ENCODE measurements at places on chromosomes 2 and 18.

DNA sequence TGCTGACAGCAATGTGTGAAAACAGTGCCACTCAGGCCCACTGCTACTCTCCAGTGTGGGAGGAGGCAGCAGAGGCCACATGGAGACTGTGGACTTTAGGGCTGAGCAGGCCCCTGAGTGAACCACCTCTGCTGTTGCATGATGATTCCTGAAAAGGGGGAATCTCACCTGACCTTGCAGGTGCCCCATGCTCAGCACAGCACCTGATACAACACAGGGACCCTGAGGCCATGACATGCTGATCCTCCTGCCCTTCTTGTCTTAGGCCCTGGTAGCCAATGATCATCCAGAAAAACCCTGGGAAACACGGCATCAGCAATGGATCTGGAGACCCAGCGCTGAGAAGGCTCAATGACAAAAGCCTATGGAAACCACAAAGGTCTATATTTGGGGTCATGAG lies 446.8 kb upstream of the MYT1L start:
- DNase-seq, result no peak

DNA sequence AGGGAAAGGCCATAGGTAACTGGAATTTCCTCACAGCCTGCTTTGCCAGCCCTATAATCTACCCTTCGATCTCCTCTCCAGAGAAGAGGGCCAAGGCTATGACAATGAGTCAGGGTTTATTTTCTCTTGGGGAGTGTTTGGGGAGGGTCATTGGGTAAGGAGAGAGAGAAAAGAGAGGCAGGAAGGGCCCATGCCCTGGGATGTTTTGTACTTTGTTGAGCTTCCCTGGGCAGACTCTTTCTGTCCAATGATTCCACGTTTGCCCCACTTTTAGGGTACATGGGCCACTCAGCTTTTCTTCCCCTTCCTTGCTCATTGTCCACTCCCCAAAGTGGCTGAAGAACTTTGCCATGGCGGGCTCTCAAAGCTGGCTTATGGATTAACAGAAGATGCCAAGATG lies 224.2 kb downstream of the ALK start:
- no peak for DNase-seq

- no peak for DNase-seq
Measured at GRCh38 chr2:10226038-10226724, 76.5 kb upstream of the HPCAL1 start.

GRCh38 chr2:1512321-1513289 lies 99.3 kb downstream of the TPO start:
- DNase-seq, result no peak

GRCh38 chr18:35045806-35046205 lies 4.6 kb downstream of the MAPRE2 start:
- no peak for DNase-seq

GRCh38 chr2:62406573-62407043 lies 99.4 kb downstream of the TMEM17 start:
- no peak for DNase-seq

GRCh38 chr18:25650201-25650941 lies 298.4 kb upstream of the ZNF521 start:
- DNase-seq, result no peak

DNA sequence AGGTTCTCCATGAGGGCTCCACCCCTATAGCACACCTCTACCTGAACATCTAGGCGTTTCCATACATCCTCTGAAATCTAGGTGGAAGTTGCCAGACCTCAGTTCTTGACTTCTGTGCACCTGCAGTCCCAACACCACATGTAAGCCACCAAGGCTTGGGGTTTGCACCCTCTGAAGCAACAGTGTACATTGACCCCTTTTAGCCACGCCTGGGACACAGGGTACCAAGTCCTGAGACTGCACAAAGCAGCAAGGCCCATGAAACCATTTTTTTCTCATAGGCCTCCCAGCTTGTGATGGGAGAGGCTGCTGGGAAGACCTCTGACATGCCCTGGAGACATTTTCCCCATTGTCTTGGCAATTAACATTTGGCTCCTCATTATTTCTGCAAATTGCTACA lies 20.0 kb downstream of the ARL6IP6 start:
- no peak for DNase-seq

DNA sequence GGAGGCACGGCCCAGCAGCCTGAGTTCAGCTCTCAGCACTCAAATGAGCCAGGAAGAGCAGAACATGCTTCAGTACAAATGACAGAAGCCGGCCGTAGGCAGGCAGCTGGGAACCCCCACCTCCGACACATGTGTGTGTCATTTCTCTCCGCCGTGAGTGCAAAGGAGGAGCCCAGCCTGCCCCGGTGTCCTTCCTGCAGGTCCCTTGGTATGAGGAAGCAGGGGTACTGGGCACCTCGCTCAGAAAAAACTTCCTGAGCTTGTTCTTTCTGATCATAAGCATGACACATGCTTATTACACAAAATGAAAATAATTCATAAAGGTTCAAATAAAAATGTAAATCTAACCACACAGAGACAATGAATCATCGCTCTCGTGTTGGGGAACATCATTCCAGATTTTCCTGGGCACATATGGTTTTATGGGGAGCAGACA lies 35.3 kb downstream of the KCNF1 start:
- DNase-seq, result peak; percentile 19

DNA sequence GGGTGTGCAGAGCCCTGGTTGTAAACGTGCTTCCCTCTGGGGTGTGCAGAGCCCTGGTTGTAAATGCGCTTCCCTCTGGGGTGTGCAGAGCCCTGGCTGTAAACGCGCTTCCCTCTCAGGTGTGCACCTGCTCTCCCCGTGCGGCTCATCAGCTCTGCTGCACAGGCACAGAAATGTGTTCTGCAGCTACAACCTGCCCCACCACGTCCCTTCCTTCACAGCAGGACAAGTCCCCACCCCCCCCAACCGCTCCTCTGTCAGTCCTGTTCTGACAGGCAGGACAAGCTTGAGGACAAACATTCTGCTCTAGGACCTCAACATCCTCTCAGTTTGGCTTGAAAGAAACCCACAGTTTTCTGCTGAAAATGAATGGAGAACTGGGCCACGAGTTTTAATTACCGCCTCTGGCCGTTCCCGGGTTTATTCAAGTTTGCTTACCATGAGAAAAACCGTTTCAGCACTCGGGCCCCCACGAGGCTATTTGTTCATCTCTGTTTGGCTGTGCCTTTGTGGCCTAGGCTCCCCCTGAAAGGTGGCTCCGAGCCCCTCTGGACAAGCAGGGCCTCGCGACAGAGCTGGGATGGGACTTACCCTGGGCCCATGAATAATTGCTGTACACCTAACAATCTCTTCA lies 81.0 kb upstream of the ASB18 start:
- DNase-seq, result no peak

DNA sequence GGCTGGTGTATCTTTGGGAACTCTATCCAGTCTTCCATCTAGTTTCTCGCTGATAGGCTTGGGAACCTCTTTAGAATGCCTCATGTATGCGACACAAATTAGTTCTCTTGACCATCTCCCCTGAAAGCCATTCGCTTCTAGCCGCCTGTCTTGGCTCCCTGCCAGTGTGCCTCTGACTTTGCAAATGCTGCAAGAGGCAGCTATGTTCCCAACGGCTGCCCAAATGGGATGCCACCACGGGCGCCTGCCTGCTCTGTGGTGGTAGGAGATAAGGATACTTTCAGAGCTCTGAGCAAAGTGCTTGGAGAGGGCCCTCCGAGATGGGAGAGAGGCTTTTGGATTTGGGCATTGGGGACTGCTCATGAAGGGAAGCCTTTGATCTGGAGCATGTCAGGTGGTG lies 77.7 kb upstream of the IGFBP5 start:
- DNase-seq, result no peak

GRCh38 chr2:85444629-85445172 lies 26.2 kb downstream of the SH2D6 start:
- no peak for DNase-seq

- peak; percentile 11 for DNase-seq
Measured at GRCh38 chr18:1663879-1664705, 759.4 kb downstream of the ADCYAP1 start.

DNA sequence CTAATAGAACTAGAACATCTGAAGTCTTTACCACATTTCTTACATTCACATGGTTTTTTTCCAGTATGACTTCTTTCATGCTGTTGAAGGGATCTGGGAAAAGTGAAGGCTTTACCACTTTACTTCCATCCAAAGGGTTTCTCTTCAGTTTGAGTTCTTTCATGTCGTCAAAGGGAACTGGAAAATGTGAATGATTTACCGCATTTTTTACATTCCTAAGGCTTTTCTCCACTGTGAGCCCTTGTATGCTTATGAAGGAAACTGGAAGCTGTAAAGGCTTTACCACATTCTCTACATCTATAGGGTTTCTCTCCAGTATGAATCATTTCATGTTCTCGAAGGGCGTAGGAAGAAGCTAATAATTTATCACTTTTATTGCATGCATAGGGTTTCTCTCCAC lies 46.7 kb downstream of the NBEAL1 start:
- no peak for DNase-seq

GRCh38 chr2:10002109-10002508 lies 41.2 kb upstream of the KLF11 start:
- DNase-seq, result no peak

GRCh38 chr2:44929735-44930273 lies 11.7 kb upstream of the SIX3 start:
- DNase-seq, result no peak

DNA sequence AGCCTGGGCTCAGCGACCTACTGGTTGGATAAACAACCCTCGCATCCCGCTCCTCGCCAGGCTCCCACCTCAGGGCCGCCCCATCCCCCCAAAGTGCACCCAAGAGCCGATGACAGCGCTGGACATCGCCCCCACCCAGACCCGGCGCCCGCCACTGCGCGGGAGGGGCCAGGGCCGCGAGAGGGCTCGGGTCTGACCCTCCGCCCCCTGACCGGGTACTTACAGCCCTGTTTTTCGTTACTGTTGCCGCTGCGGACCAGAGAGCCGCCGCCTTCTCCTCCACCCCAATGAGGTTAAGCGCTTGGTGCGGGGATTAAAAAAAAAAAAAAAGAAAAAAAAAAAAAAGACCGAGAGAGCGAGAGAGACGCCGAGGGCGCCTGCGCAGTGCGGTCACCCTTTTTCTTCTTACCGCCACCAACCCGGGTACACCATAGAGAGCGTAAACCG lies at the start of gene CLASP1:
Gene CLASP1 (minus strand): TSS at position 314 of the 447 bp plus-strand sequence. CDS start 43,567 bp downstream, outside the sequence.
- DNase-seq, result peak; percentile 19

DNA sequence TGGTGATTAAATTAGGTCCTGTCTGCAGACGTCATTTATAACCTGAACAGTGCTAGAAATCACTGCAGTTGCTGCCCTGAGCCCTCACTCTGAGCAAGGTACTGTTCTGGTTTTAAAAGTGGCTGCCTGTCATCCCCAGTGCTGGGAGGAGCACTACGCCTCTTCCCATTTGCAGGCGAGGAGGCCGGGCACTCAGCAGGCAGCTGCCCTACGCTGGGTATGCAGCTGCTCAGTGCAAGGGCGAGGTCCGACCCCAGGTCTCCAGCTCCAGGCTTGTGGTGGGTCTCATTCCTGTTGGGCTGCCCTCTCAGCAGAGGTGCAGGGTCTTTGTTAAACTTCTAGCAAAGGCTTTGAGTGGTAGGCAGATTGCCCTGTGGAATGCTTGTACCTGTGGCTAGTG lies 15.7 kb downstream of the CNDP2 start:
- no peak for DNase-seq

- no peak for DNase-seq
Measured at GRCh38 chr2:98697651-98698337, 33.1 kb downstream of the MGAT4A start.

- DNase-seq, result no peak
Measured at GRCh38 chr2:218381916-218382366, at the start of gene SLC11A1. TSS of gene SLC11A1 (plus strand) at chr2:218382273. CDS start at chr2:218382369, 96 bp downstream.

DNA sequence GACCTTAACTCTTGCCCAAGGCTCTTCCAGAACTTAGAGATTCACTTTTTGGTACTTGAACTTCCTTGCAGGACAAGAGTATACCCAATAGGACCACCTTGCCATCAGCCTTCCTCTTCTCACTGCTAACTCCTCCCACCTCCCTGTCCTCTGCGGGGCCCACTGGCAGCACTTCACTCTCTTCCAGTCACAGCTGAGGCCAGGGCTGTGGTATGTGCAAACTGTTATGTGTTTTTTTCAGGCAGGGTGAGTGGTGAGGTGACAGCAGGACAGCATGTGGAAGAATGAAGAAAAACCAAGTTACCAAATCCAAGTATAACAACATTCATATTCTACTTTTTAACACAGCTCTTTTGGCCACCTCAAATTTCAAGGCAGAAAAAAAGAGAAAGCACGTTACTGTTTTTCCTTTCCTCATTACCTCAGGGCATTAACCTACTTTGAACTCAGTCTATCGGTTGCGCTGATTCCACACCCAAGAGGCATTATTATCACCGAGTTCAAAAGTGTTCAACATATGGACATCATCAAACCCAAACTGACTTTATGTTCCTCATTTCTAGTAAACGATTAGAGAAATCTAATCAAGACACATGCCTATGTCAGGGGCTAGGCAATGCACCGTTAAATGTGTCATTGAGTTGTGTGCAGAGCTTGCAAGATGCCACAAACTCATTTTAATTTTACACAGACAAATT lies 605.2 kb upstream of the SYT4 start:
- no peak for DNase-seq

DNA sequence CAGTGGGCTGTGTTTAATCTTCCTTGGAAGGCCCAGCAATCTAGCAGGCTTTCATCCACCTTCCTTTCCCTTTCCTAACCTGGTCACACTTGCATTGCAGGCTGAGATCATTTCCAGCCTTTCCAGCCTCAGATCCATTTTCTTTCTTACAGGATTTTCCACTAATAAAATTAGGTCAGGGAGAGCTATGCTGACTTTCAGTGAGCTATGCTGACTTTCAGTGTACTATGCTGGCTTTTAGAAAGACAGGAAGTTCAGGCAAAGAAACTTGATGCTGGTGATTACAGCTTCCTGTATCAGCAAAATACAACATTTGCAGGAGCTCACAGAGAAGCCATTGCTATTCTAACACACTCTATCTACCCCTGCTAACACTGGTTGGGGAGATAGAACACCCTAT lies 735.0 kb downstream of the CCDC85A start:
- DNase-seq, result no peak

GRCh38 chr18:41996020-41996419 lies 41.0 kb downstream of the PIK3C3 start:
- no peak for DNase-seq

DNA sequence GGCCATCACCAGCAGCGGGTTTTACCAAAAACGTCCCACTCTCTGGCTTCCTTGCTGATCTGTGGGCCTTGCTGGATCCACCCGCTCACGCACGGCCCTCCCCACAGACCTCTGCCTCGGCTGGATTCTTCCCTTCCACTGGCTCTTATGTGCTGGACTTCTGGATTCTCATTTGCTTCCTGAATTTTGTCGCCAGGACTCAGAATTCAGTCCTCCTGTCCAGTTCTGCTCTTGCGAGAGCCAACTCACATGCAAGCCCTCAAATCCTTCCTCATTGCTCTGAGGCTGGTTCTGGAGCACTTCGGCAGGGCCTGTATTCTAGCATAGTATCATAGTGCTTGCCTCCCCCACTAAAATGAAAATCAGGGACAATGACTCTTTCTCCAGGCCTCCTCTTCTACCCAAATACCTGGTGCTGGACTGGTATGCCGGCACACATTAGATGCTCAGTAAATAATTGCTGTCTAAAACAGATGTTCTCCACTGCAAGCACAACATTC lies 115.5 kb downstream of the ATL2 start:
- DNase-seq, result no peak

- peak; percentile 87 for DNase-seq
Measured at GRCh38 chr2:165203689-165204559, at the start of gene SCN3A. TSS of gene SCN3A (minus strand) at chr2:165204050. CDS start at chr2:165176394, 27,656 bp downstream.

GRCh38 chr18:49651033-49651432 lies 89.2 kb downstream of the LIPG start:
- DNase-seq, result no peak

All from NCI-H1694 treated with DMSO at 0.1 percent for 48 hours (cell line).